AG09309 (cell line): ENCODE measurements at places on chromosomes 16 and 17.

DNA sequence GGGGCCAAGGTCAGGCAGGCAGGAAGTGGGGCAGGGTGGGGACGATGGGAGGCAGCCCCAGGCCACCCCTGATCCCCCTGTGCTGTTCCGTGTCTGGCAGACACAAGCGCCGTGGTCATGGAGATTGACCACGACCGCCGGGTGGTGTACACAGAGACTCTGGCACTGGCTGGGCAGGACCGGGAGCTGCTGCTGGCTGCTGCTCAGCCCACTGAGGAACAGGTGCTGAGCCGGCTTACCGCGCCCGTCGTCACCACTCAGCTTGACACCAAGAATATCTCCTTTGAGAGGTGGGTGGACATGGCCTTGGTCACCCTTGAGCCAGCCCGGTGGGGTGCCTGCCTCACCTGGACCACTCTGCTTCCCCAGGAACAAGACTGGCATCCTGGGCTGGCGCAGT lies 13.7 kb downstream of the CORO6 start:
- no peak for DNase-seq

DNA sequence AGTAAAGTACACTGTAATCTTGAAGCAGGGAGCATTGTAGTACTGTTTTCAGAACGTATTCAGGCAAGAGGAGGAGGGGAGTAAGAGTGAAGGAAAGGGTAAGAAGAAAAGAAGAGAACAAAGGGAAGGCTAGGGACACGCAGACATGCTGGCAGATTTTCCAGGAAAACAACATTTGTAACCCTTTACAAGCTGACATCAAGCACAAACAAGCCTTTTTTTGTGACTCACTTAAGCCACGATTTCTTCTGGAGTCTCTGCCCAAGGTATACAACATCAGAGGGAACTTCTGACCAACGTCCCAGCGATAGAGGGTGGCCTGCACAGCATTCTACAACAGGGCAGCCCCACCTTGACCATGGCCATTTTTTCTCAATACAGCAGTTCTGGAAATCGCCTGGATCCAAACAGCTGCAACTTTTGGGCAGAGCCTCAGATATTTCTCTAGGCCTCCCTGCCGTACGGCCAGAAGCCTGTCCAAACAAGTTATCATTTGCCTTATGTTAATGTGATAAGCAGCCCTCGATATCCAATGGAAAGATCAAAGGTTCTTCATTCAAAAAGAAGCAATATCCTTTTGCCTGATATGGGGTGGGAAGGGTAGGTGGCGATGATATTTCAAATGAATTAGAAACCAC lies 247.3 kb downstream of the ZFHX3 start:
- no peak for DNase-seq

DNA sequence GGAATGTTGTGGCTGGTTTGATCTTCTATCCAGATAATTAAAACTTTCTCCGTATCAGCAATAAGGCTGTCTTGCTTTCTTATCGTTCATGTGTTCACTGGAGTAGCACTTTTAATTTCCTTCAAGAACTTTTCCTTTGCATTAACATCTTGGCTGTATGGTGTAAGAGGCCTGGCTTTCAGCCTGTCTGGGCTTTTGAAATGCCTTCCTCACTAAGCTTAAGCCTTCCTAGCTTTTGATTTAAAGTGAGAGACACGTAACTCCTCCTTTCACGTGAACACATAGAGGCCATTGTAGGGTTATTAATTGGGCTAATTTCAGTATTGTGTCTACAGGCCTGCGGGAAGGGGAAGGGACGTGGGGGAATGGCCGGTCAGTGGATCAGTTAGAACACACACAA lies 42.9 kb downstream of the MSI2 start:
- no peak for DNase-seq

DNA sequence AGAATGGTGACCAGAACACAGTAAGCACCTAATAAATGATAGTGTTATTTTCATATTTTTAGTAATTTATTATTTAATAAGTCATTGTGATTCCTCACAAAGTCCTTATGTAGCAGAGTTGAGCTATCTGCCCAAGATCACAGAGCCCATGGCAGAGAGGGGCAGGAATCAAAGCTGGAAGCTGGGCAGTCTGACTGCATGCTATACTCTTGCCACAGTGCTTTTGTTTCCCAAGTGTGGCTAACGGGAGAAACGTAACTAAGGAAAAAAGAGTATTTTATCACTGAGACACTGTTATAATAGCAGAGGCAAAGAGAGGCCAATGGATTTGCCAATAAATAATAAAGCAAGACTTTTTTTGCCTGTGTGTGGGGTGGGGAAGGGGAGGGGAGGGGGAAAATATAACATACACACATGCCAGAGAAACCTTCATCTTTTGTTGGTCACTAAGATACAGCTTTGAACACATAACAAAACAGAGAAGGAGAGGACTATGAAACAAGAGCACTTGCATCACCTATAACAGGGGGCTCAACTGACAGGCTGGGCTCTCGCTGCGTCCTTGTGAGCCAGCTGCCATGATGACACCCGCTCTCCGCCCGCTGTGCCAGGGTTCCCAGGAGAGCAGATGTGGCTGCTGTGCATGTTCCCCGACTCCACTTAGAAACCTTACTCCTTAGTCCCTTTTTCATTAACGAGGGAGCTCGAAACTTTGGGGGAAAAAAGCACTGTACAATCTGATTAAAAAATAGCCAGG lies 10.1 kb downstream of the CSNK2A2 start:
- DNase-seq = no peak

DNA sequence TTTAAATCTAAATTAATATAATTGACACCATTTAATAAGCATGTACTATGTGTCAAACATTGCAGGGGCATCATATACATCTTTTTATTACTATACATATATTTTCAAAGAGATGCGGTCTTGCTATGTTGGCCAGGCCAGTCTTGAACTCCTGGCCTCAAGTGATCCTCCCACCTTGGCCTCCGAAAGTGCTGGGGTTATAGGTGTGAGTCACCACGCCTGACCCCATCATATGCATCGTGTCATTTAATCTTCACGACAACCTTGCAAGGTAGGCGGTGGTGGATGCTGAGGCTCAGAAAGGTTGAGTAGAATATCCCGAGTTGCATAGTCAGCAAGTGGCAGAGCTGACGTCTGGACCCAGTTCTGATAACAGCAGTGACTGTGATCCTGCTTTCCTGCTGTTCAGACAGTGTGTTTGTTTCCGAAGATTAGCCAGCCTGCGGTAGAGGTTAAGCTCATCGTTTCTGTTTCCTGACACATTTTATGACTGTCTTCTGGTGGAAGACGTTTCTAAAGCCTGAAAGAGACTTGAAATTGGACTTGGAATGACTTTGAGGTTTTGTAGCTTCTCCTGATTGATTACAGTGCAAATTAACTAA lies 316.6 kb downstream of the SNX29 start:
- DNase-seq = no peak

DNA sequence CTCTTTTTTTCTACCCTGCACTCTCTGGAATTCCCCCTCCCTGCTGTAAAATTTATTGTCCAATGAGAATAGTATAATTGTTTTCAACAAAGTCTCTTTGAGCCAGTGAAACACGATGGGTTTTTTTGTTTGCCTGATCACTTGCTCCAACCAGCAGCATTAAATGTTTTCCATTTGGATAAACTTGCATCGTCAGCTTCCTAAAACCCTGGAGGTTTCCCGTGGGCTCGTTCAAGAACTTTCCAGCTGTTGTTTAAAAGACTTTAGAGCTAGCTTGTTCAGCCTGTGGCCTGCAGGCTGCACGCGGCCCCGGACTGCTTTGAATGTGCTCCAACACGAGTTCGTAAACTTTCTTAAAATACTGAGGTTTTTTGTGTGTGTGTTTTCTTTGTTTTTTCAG lies 14.9 kb downstream of the NAGPA start:
- no peak for DNase-seq

- no peak for DNase-seq
Observed at GRCh38 chr17:7843536-7844291, 9.7 kb downstream of the KDM6B start.

GRCh38 chr16:70692130-70692872 lies 6.4 kb upstream of the MTSS2 start:
- no peak for DNase-seq

GRCh38 chr16:13982451-13982850 lies 62.5 kb downstream of the ERCC4 start:
- no peak for DNase-seq

DNA sequence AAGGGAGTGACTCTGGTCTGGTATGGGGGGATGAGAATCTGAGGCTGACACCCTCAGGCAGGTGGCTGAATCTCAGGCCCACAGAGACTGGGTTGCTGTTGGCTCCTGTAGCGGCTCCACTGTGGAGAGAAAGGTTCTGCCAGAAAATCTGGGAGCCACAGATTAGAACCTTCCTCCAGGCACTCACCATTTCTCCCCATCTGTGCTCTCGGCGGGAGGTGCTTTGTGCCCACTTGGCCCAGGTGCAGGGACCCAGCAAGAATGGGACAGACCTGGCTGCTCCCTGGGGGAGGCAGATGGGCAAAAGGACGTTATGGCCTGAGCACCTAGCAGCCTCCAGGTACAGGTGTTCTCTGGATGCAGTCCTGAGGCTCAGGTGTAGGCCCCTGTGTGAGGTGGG lies 20.1 kb downstream of the RAB11FIP3 start:
- DNase-seq = no peak

DNA sequence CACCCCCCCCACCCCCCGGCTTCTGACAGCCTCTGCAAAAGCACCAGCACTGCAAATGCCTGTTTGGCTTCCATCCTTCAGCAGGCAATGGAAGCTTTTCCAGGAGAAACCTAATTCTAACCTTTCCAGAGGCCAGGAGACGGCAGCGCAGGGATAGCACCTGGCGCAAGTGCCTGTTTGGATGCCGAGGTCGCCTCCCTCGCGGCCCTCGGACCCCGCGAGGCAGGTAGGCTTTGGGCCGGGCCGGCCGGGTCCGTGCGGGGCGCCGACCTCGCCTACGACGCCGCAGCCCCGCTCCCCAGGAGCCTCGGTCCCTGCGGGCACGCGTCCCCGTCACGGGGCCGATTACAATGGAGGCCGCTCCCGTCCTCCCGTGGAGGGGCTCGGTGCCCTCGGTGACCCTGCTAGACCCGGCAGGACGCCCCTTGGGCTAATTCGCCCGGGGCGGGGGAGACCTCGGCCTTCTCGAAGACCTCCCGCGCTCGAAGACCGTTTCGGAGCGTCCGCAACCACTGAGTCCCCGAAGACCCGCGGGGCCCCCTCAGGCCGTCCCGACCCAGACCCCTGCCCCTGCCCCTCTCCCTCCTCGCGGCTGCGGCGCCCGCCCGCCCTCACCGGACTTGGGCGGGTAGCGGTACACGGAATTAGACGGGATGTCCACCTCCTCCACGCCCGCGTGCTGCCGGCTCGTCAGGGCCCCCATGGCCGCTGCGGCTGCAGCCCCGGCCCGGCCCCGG lies 587 bp downstream of the RNF157 start:
- DNase-seq = no peak

DNA sequence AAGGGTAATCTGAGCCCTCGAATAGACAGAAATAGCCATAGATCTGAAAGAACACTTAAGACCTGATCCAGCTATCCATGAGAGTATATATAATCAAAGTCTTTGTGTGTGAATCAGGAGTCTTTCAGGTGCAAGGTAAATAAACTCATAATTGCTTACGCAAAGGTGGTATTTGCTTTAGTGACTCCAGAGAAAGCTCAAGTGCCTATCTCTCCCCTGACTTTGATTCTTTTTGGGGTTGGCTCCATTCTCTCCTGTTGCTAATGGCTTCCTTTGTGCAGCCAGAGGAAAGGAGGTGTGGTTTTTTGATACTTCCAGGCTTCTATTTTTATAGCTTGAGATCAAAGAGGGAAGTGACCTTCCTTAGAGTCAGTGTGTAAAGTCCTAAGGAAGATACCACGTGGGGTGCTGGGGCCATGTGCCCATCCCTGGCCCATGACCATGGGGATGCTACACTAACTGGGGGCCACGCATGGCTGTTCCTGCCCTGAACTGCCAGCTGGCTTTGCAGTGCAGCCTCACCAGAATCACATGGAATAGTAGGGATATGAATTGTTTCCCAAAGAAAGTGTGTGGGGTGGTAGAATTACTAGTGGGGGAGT lies 45.8 kb downstream of the TENT4B start:
- DNase-seq = no peak

DNA sequence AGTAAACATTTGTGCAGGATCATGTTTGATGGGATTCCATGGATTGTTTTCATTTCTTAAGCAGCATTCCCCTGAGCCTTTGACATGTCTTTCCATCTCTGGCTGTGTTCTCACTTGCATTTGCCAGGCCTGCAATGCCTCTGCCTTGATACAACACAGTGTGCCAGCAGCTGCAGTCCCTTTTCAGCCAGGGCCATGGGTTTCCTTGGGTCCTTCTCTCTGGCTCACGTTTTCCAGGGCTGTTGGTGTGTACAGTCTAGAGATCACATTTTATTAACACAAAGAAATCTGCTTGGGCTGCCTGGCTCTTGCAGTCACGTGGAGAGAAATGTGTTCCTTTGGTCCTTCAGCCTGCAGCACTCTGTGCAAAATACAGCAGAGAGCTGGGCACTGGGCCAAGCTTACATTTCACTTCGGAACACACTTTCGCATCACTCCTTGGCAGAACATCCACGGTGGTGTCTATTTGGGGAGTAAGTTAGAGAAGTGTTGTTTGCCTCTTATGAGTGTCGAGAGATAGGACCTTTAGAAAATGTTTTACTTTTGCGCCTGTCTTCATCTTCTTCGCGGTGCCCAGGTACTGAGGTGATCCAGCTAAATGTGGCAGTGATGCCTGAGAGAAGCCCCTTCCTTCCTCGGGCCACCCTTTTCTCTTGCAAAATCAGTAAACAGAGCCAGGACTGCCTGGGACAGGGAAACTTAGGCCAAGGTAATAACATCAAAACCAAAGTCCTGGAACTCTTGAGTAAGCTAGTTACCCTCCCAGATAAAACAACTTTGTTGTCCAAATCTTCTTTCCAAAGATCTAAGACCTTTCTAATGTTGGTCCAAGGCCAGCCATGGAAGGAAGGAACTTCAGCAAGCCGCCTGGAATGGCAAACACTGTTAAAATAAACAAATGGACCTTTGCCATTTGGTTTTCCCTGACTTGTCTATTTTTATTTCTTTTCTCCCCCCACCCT lies 20.9 kb downstream of the HLF start:
- DNase-seq = no peak

DNA sequence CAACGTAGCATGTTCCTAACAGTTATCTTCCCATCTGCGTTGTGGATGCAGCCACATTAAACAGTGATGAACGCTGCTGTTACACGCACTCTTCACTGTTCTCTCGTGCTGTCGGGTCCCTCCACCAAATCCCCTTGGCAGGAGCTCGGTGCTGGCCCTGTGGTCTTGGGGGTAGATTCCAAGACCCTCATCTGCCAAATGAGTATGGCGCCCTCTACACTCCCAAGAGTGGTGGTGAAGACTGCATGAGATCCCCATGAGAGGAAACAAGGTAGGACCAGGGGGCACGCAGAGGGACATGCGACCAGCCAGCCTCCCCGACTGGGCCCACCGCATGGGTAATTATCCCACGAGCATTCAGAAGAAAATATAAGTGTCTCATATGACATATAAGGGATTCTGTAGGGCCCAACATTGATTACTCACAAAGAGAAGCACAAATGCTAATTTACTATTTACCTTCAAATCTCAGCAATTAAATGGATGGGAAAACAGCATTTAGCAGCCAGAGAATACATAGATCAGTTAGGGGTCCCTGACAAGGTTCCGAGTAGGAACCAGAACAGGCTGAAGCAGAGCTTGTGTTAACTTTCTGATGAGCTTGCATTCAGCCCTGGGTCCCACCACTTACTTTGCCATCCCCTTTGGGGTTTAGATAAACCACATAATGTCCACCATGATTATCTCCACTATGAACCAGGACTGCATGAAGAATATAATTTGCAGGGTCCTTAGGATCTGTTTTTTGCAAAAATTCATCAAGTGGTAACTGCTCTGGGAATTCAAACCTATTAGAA lies 23.8 kb downstream of the LITAFD start:
- DNase-seq = no peak
